GOT3 (cell line): ENCODE measurements at places on chromosomes 3 and 15.

- no peak for DNase-seq
These were observed 57.9 kb upstream of the SAMMSON start for GRCh38 chr3:69941439-69942176.

DNA sequence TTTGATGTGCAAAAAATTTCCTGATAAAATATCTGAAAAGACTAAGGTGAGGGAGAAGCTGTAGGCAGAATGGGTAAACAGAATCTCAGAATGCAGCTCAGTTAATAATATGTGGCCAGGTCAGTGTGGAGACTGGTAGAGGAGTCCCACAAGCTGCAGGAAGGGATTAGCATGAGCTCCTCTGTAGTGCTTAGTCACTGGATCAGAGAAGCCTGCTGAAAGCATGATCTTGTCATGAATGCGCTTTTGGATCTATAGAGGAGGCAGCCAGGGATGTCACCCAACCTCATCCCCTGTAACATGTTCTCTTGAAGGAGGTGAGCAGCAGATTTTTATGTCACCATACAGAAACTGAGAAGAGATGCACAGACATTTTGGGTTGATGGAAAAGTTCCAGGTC, 1035.3 kb upstream of the GBE1 start:
- no peak for DNase-seq

- no peak for DNase-seq
These were observed 213.7 kb downstream of the PDCD6IP start for GRCh38 chr3:34012102-34012461.

- no peak for DNase-seq
These were observed 153.7 kb downstream of the ANO10 start for GRCh38 chr3:43468133-43468532.

DNA sequence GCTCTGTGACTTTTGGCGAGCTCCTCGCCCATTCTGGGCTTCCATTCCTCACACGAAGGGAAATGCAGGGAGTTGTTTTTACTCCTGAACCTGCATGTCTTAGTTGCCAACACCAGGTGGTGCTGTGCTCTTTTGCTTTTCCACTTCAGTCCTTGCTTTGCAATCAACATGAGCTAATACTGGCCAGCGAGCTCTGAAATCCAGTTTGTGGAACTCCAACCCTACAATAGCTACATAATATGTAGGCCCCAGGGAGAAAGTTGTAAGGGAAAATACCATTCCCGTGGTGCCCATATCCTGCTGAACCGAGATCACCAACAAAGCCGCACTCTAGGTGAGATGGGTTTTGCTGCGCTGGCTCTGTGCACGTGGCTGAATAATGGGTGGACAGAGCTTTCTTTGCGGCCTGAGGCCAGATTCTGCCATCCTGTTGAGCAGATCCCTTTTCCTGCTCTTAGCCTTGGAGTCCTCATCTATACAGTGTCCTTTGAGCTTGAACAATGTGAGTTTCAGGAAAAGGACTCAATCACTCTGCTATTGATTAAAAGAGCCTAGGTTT, 25.0 kb downstream of the LSM3 start:
- DNase-seq = no peak

GRCh38 chr3:541062-541801, 344.7 kb downstream of the CHL1 start:
- no peak for DNase-seq
